Activated T-cell treated with anti-CD3 and anti-CD28 coated beads, Interleukin-2, amount 50 U/mL, for 1 hour (primary cell): ENCODE measurements at places on chromosomes 2 and 18.
A peak's percentile ranks its signal among the peaks of the same experiment; 100 is the strongest.

DNA sequence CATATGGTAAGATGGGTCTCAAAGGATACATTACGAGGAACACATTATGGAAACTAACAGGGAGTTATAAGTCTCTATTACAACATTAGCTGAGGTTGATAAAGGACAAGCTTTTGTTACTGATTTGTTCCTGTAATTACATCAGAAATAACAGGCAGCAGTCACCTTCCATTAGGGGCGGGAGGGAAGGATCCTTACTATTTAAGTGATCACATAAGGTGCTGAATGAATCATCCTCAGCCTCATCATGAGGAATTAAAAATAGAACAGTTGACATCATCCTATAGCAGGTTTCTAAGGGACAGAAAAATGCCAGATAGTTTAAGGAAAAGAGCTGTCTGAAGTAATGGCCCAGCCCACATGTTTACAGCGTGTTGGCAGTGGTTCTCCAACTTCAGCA lies 86.9 kb upstream of the MGAT5 start:
- DNase-seq: no peak

DNA sequence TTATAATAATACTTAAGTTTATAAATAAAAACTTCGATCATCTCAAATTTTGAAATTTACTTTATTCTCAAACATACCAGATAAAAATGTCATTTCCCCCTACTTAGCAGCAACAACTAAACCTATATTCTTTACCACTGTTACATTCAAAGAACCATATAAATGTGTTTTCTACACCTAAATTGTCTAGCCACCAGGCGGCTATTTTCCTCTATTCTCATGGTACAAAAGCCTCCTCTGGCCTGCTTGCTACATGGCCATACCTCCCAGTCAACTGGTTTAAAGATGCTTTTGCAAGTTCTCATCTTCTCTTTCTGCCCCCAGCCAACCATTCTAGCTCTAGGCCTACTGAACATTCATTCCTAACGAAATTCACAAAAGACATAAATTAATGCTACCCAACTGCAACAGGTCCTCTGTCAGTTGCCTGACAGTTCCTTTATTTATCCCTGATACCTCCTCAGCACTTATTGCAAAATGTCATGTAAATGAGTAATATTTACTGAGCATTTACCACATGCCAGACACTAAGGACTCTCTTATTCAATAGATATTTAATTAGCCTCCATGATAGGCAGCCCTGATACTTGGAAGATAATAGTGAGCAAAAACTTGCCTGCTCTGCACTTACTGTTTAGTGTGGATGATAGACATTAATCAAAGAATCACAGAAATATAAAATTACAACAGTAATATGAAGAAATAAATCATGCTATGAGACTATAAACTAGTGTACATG lies 5.0 kb downstream of the C1D start:
- DNase-seq: no peak

GRCh38 chr2:65299246-65299645 lies 71.6 kb downstream of the ACTR2 start:
- no peak for DNase-seq

GRCh38 chr2:207499114-207499513 lies 30.6 kb upstream of the CREB1 start:
- no peak for DNase-seq

DNA sequence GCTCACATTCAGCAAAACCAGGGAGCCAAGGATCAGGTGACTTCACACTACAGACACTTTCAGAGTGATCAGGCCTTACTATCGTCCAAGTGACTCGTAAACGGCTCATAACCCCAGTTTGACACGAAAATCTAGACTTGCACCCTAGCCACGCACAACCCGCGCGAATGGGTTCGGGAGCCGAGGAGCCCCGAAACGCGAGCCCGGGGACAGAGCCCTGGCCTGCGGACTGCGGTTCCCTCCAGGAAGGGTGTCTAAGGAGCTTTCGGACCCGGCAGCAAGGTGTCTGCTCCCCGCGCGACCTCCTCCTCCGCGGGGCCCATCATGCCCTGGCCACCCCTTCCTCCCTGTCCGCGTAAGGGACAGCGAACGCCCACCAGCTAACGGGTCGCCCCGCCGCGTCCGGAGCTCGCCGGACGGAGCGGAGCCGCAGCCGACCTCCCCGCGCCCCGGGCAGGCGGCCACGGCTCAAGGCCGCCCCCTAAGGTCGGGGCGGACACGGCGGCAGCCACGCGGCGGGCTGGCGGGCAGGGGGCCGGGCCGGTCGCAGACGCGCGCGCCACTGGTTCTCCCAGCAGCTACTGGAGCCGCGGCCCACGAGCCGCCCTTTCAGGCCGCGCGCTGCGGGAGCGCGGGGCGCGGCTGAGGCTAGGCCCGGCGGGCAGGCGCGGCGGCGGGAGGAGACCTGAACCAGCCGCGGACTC lies 575 bp downstream of the ATL2 start:
- DNase-seq: peak; percentile 63

- no peak for DNase-seq
These were observed 371.2 kb downstream of the INSIG2 start for GRCh38 chr2:118459426-118459825.
